ENCODE measurements at places on chromosomes 7 and 10.

DNA sequence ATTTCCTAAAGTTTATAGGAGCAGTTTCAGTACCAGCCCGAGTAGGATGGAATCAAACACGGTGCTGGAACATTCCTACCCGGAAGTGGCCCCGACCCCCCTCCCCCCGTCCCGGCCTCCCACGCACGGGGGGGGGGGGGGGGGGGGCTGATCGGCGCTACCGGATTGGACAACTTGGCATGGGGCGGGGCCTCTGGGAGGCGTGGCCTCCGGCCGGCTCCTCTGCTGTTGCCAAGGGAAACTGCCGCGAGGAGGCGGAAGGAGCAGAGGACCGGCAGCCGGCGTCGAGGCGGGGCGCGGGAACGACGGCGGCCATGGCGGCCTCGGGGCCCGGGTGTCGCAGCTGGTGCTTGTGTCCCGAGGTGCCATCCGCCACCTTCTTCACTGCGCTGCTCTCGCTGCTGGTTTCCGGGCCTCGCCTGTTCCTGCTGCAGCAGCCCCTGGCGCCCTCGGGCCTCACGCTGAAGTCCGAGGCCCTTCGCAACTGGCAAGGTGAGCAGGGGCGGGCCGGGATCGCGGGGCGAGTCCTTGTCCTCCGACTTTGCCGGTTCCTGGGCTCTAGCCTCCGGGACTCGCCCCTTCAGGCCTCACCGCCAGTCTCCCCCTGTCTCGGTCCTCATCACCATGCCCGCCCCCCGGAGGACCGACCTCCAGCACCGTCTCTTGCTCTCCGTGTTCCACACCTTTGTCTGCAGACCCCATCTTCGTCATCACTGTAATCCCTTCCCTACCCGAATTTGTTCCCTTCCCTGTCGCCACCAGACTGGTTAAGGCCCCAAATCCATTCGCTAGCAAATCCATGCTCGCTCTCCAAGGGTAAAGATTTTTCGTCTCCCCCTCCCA is at the start of gene RHBDD2:
Gene RHBDD2, plus strand, starts transcription at position 266 of the 843 bp plus-strand sequence. Its CDS starts 49 bp downstream, at position 315.
- peak; percentile 82 for DNase-seq

DNA sequence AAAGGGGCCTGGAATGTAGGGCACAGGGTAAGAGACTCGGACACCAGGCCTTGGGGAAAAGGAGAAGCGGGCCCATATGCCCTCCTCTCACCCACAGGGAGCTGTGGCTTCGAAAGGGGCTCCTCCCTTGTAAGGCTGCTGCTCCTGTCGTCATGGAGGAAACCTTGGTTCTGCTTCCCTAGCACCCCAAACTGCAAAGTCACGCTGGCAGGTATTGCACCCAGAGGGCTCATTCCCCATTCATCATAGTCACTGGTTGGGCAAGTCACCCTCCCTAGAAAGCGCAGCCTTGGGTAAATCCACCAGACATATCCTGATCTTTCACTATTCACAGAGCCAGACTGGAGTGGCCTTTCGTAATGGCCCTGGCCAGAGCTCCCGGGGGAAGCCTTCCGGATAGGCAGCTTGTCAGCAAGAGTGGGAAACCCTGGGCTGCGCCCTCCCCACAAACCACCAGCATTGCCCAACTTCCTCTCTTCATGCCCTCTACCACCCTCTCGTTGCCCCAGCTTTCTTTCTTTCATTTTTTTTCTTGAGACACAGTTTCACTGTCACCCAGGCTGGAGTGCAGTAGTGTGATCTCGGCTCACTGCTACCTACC is 121.0 kb downstream of the HIP1 start:
- DNase-seq, result peak; percentile 12

DNA sequence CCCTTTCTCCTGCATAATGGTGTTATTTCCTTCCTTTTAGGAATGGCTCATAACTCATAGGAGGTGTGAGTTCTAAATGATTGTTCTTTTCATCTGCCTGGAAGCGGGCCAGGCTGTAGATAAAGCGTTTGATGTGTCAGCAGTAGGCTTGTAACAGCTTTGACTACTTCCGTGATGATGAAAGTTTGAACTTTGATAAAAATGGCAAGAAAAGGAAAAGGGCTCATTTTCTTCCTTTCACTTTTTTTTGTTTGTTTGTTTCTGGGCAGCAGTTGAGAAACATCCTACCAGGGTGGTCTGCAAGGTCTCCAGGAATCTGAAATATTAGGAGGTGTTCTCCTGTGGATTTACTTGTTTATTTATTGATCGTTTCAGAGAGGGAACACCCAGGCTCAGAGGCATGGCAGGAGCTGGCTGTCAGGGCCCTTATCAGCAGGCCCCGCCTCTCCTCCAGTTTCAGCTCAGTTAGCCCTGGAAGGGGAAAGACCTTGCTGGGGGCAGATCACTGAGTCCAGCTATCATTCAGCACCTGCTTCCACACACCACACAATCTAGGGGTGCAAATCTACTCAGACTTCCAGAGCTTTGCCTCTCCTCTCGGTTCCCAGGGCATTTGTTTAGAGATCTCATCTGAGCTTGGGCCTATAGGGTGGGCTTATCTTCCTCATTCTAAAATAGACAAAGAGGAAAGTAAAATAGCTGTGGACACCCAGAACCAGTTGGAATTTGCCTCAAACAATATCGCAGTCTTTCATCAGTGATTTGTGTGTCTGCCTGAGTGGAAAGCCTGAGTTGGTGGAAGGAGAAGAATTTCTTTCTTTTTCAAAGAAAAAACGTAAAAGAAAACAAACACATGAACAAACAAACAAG is 130.9 kb downstream of the BMPER start:
- DNase-seq, result no peak

DNA sequence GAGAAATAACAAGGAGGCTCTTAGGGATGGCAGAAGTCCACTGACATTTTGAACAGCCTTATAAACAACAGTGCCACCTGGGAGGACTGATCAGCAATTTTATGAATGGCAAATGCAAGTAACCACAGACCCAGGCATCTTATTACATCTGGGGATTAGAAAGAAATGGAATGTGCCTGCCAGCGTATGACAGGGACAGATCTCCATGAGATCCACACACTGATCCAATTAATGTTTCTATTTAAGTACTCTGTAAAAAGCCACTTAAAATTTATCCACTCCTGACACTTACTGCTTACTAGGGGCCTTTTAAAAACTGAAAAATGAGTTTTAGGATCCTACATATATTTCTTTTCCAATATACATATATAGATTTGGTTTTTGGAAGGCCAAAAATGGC is 28.6 kb downstream of the PARD3 start:
- no peak for DNase-seq

GRCh38 chr10:112189465-112189864 is 5.9 kb upstream of the GPAM start:
- DNase-seq, result no peak

- DNase-seq, result no peak
Measured at GRCh38 chr7:77244222-77244934, 44.8 kb upstream of the FGL2 start.

DNA sequence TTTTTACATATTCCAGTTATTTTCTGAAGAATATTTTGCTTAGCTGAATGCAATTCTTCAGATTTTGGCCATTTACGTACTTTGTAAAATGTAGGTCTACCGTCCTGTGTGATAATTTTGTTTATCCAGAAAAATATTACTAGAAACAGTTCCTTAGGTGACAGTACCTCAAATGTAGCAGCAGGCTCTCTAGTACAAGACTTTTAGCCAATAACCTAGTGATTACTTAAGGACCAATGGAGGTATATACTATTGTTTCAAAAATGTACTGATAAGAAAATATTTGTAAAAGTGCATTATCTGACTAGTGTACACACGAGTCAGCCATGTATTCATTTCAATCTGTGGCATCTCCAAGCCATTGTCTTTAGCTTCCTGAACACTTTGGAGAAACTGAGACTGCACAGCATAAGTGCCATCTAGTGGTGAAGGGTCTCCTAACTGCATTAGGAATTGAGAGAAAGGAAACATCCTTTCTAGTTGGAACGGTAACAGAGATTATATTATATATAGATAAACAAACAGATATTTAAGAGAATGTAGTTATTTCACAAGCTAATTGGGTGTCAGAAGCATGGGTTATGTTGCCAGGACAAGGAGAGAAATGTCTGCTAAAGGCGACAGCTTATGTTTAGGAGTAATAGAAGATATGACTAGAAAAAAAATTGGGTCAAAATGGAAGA is 23.7 kb downstream of the RTKN2 start:
- DNase-seq, result peak; percentile 5

- DNase-seq, result no peak
Measured at GRCh38 chr10:89861584-89862301, 160.4 kb downstream of the KIF20B start.

- DNase-seq, result no peak
Measured at GRCh38 chr7:40659231-40659630, 524.4 kb downstream of the SUGCT start.

- DNase-seq, result no peak
Measured at GRCh38 chr10:131810805-131811629, 89.8 kb upstream of the PPP2R2D start.

GRCh38 chr10:15043674-15044073 is at the start of gene OLAH:
OLAH (plus strand) TSS chr10:15043943; CDS start chr10:15047289, 3,346 bp downstream.
- DNase-seq, result no peak

GRCh38 chr7:26815426-26815825 is 49.0 kb downstream of the SKAP2 start:
- no peak for DNase-seq

GRCh38 chr10:101797403-101798059 is 14.3 kb upstream of the NPM3 start:
- DNase-seq, result no peak

DNA sequence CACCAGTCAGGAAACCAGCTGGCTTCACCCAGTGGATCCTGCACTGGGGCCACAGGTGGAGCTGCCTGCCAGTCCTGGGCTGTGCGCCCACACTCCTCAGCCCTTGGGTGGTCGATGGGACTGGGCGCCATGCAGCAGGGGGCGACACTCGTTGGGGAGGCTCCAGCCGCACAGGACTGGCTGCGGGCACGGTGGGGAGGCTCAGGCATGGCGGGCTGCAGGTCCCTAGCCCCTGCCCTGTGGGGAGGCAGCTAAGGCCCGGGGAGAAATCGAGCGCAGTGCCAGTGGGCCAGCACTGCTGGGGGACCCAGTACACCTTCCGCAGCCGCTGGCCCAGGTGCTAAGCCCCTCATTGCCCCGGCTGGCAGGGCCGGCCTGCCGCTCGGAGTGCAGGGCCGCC is 12.4 kb upstream of the NRG3 start:
- DNase-seq, result no peak

DNA sequence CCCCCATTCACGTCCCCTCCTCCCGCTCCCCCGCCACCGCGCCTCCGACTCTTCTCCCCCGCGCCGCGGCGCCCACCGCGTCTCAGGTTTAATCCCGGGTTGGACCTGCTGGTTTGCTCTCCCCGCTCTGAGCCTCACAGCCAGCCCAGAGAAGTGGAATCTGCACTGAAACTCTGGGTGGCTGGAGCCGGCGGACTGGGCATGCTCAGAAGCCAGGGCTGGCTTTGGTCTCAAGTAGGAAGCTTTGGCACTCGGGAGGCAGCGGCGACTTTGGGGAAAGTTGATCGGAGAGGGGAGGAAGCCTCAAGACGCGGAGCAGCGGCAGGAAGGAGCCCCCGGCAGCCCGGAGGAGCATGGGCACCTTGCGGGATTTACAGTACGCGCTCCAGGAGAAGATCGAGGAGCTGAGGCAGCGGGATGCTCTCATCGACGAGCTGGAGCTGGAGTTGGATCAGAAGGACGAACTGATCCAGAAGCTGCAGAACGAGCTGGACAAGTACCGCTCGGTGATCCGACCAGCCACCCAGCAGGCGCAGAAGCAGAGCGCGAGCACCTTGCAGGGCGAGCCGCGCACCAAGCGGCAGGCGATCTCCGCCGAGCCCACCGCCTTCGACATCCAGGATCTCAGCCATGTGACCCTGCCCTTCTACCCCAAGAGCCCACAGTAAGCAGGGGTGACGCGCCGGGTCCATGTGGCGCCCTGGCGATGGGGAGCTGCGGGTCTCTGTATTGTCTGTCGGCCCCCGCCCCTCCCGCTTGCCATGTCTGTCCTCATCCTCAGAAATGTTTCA is at the start of gene PRKG1:
Gene PRKG1, plus strand, starts transcription at position 250 of the 791 bp plus-strand sequence.
- DNase-seq, result peak; percentile 53

DNA sequence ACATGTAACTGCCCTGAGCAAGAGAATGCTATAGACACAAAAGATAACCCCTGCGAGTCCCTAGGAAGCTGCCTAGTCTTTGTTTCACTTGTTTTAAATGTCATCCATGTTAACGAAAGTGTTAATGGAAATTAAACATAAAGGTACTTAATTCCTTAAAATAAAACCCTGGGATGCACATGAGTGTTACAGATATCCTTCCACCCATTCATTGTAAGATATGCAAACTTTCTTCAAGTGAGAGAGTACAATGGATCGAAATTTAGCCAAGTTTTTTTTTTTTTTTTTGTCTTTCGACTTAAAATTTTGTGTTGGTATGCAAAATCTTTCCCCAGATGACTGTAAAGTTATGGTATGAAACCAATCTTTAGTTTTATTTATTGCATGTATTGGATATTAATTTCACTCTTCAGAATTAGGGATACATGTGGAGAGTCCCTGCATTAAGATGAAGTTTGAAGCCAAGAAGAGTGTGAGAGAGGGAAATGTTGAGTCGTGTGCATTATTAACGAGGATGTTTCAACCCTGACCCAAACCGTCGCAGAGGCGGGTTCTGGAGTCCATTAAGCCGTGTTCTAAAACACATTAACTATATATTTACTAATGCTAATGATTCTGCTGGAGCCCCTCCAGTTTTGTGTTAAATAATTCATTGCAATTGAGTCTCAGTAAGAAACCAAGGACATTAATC is 1.6 kb downstream of the CDK14 start:
- DNase-seq, result no peak

- no peak for DNase-seq
Measured at GRCh38 chr10:95485056-95485844, 75.9 kb downstream of the SORBS1 start.

DNA sequence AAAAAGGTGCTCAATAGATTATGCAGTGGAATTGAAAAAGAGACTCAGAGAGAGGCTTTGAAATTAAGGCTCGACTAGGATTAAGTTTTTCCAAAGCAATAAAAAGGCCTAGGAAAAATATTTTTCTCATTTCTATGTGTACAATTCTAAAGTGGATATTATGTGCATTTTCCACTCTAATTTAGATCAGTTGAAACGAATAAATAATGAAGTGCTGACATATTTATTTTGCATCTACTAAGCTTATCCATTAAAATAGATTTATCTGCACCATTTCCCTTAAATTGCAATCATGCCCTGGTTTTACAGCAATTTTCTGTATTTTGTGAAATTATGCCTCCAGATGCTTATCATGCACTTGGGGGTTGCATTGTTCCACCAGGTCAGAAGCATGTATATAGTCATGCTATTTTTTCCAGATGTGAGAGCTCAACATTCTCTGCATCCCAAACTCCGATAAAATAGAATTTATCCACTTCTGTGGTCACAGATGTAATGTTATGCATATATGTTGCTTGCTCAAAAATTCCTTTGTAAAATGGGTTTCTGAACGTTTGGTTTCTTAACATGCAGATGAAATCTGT is 18.3 kb downstream of the FIGNL1 start:
- no peak for DNase-seq

- no peak for DNase-seq
Measured at GRCh38 chr10:100330079-100330478, at the start of gene PKD2L1. PKD2L1 (minus strand) TSS chr10:100330228; CDS start chr10:100330103, 125 bp downstream.

Measured in amygdala (tissue), 56 donors.